T-helper 2 cell (primary cell): ENCODE measurements at places on chromosomes 16 and 17.

DNA sequence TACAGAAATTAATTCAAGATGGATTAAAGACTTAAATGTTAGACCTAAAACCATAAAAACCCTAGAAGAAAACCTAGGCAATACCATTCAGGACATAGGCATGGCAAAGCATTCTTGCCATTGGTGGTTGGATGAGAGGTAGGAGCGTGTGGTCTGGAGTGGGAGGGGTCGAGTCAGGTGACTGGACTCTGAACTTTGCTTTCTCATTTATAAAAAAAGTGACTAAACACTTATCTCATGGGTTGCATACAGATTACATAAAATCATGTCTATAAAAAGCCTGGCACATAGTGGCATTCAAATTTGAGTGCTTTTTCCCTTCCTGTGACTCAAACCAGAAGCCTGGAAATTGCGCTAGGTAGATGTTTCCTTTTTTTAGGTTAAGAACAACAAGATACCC, 159.7 kb upstream of the SHISA6 start:
- DNase-seq: no peak

DNA sequence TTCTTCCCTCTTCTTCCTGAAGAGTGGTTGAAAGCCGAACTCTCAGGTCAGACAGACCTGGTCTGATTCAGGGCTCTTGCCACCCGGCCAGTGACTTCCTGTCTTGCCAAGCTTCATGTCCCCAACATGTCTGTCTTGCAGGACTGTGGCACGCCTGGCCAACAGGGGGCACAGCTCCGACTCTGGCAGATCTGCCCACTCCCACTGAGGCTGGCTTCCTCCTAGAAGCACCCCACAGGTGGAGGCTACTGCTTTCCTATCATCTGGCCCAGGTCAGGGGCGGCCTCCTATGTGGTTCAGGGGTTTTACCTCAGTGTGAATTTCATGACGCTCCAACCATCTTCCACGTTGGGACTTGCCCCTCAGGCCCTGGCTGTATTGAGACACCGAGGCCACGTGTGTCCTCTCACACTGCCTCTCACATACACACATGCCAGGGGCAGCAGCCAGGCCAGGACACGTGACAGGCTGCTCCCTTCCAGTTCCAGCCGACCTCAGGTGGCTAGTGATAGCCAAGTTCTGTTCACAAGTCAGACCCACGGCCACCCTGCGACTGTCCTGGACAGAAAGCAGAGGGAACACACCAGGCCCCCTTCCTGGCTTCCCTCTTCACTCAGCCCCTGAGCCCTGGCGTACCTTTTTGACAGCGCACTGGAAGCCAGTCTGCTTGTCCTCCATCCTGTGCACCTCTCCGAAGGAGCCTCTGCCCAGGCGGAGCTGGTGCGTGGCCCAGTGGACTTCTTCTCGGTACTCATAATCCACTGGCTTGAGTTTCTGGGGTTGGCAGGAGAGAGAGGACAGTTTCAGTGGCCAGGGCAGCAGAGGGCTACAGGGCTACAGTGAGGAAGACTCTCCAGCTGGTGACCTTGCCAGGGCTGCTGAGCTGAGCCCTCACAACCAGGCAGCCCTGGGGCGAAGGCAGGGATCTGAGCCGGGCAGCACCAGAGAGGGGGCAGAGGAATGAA, 22.6 kb upstream of the SPATA32 start:
- DNase-seq: peak; percentile 54

- DNase-seq: no peak
These were observed 13.1 kb downstream of the TEKT5 start for GRCh38 chr16:10681310-10682308.

DNA sequence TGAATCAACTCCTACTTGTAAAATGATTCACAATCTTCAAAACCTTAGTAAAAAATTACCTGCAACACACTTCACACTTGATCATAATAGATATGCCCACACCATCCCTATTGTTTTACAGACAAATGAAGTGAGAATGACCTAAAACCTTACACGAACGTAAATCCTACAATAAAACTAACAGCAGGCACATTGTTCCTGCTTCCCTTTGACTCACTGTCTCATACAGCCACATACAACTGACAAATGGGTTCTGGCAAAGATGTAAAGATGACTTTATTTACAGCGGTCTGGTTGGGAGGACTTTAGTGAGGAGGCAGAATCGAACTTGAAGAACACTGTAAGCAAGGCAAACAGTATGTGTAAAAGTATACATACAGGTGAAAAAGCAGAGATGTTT, 188.7 kb downstream of the MYO1D start:
- DNase-seq: no peak

DNA sequence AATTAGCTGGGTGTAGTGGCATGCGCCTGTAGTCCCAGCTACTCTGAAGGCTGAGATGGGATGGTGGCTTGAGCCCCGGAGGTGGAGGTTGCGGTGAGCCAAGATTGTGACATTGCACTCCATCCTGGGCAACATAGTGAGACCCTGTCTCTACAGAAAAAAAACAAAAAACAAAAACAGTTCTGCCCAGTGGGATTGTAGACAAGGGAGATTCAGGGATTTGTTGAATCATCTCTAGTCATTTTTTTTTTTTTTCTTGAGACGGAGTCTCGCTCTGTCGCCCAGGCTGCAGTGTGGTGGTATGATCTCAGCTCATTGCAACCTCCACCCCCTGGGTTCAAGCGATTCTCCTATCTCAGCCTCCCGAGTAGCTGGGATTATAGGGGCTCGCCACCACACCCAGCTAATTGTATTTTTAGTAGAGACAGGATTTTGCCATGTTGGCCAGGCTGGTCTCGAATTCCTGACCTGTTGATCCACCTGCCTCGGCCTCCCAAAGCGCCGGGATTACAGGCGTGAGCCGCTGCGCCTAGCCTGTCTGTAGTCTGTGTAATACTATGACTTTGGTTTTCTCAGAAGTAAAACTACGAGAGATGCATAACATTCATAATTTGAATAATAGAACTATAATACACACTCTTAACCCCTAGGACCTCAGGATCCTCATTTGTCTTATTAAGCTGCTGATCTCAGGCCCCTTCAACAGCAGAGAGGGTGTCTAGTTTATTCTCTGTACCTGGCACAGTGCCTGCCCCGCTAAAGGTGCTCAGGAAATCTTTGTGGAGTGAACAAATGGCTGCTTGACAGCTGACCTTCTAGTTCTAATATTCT, 1.4 kb downstream of the TEN1 start:
- DNase-seq: no peak

- no peak for DNase-seq
These were observed 140.3 kb upstream of the ERCC4 start for GRCh38 chr16:13779676-13780075.

- DNase-seq: no peak
These were observed 12.2 kb downstream of the PRKCB start for GRCh38 chr16:23847948-23848347.

DNA sequence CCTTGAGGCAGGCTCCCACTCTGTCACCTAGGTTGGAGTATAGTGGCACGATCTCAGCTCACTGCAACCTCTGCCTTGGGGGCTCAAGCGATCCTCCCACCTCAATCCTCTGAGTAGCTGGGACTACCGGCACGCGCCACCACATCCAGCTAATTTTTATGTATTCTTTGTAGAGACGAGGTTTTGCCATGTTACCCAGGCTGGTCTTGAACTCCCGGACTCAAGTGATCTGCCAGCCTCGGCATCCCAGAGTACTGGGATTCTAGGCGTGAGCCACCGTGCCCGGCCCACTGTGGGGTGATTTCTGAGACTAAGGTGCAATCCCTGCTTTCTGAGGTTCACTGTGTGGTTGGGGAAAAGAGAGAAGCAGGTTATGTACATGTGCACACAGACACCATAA, 12.0 kb upstream of the SLC12A3 start:
- no peak for DNase-seq

DNA sequence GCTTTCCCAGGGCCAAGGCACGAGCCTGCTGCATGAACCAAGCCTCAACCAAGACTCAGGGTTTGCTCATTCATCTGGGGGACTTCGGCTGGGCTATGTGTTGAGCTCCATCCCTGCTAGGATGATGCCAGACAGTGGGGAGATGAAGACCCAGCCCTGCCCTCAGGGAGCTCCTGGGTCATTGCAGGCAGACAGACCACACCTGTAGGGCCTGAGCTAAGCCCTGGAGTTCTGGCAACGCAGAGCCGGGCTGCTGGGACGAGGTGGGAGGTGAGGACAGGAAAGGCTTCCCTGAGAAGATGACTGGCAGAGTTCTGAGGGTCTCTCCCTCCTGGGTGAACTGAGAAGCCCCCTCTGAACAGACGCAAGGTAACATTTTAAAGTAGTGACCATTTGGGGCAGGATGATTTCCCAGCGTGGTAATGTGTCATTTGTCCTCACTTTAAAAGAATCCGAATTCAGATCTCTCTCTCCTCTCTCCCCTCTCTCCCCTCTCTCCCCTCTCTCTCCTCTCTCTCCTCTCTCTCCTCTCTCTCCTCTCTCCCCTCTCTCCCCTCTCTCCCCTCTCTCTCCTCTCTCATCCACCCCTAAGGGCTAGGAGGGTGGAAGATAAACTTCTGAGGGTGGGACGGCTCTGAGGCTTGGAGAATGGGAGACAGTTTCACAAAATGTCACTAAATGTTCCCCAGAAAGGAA, 98.4 kb downstream of the MGAT5B start:
- no peak for DNase-seq

DNA sequence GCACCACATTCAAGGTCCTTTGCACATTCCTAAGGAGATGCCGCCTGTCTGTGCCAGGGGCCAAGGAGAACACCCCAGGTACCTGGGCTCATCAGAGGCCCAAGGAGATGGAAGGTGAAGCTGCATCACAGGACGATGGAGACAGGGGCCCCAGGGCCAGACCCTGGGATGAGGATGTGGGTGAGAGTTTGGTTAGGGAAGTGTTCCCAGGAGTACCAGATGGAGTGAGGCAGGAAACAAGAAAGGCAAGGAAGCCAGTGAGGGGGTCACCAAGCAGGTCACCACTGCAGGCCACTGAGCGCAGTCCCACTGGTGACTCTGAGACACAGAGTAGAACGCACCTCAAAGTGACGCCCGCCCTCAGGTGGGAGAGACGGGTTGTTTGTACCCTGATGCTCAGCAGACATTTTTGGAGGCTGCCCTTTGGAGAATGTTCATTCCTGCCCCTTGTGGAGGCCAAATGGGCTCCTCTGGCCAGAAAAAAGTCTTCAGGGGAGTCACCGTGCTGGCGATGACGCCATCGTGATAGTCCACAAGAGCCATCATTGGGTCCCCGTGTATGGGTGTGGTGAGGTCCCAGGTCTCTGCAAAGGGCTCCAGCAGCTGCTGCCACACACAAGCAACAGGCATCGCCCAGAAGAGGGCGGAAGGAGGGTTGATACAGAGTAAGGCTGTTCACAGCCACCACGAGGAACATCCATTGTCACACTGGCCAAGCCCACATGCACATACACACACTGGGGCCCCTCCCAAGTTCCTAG, 57.5 kb downstream of the BEAN1 start:
- no peak for DNase-seq

DNA sequence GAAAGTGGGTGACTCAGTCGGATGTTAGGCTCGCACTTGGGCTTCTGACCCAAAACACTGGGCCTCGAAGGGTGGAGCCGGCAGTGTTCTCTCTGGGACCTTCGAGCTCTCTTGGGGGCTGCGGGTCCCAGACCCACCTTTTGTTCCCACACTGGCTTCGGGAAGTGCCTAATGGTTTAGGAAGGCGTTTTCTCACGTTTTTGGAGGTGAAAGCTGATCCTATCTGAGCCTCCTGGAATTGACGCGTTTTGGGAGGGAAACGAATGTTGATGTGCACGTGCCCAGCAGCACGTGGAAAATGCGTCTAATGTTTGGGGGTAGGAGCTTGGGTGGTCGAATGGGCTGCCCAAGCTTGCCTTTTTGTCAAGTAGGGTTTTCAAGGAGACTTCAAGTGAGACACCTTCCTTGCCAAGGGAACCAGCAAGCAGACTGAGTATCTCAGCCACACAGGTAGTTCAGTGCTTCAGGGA, 666 bp downstream of the HGS start:
- DNase-seq: no peak

GRCh38 chr16:51048544-51048943, 102.5 kb downstream of the SALL1 start:
- DNase-seq: no peak

GRCh38 chr16:68086860-68087268, 1.7 kb downstream of the NFATC3 start:
- no peak for DNase-seq

GRCh38 chr17:42678951-42679491, 2.2 kb upstream of the PLEKHH3 start:
- DNase-seq: no peak

GRCh38 chr17:3030096-3030495, 33.3 kb downstream of the OR1D5 start:
- no peak for DNase-seq

DNA sequence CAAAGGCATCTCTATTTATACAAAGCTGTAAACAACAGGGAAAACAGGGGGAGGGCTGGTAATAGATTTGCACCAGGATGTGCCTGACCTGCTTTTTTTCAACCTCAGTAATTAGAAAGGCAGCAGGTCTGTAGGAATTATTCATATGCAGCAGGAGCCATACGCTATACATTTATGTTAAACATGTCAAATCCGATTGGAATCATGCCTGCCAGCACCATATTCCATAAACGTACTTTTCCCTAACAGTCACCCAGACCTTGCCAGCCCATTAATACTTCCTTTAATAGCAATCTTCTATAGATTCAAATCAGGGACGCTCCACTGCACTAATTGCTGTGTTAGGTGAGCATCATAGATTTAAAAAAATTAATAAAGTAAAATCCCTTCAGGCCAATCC, 223.9 kb downstream of the ZFHX3 start:
- no peak for DNase-seq

DNA sequence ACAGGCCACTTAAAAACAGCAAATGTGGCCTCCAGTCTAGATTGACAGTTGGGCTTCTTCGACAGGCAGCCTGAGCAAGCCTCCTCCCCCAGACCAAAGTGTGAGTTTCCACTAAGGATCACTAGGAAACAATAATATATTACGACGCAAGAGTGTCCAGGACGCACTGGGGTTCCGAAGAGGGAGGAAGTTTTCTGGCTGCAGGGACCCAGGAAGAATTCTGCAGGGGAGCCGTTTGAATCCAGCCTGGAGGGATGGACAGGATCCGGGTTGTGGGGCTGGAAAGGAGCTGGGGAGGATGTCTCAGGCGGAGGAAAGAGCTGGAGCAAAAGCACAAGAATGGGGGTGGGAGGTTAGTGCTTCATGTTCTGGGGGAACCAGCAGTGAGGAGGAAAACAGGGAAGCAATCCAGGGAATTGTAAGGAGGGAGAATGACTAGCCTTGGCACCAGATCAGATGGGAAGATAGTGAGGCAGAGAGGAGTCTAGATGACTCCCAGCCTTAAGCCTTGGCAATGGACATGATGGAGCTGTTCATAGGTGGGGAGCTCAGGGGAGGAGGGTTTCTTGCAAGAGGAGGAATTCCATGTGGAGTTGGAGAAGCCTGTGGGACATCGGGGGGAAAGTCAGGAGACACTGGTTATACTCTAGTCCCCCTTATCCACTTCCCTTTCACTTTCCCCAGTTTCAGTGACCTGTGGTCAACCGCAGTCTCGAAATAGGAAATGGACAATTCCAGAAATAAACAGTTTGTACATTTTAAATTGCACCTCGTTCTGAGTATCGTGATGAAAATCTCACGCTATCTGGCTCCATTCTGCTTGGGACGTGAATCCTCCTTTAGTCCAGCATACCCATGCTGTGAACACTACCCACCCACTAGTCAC, 26.6 kb downstream of the NGFR start:
- DNase-seq: no peak
